ENCODE measurements at places on chromosomes 3 and 15.
A peak's percentile ranks its signal among the peaks of the same experiment; 100 is the strongest.

- DNase-seq: no peak
Observed at GRCh38 chr3:186798239-186798874, 7.9 kb downstream of the RFC4 start.

DNA sequence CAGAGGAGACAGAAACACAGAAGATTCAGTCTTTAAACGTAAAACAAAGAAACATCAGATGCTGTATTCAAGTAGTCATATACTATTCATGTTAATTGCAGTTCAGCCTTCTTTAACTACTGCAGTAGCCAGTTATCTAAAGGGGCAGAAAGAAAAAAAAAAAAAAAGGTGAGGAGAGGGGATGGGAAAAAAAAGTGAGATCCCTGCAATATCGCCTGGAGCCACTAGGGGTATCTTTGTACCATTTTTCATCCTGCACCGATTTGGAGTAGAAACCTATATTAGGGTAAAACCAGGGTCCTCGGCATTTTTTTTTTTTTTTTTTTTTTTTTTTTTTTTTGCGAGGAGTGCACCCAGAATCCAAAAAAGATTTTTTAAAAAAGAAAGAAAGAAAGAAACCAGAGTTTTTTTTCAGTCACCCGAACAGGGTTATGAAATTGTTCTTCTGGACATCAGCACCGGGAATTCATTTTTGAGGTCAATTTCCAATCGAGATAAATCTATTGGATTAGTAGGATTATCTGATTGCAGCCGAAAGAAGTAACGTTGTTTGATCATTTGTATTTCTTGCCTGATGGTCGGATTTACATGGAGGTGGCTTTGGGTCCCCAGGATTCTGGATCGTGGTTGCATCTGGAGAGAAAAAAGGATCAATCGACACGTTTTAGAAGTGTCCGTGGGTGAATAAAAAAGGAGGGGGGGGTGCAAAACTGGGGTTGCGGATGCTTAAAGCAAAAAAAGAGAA lies 186.7 kb downstream of the NLGN1 start:
- DNase-seq: peak; percentile 67

- DNase-seq: no peak
Observed at GRCh38 chr3:134309987-134310700, 59.5 kb upstream of the RYK start.

- DNase-seq: no peak
Observed at GRCh38 chr3:176378789-176379188, 818.5 kb downstream of the TBL1XR1 start.

- peak; percentile 84 for DNase-seq
Observed at GRCh38 chr15:66720206-66721010, 18.4 kb downstream of the SMAD6 start.

DNA sequence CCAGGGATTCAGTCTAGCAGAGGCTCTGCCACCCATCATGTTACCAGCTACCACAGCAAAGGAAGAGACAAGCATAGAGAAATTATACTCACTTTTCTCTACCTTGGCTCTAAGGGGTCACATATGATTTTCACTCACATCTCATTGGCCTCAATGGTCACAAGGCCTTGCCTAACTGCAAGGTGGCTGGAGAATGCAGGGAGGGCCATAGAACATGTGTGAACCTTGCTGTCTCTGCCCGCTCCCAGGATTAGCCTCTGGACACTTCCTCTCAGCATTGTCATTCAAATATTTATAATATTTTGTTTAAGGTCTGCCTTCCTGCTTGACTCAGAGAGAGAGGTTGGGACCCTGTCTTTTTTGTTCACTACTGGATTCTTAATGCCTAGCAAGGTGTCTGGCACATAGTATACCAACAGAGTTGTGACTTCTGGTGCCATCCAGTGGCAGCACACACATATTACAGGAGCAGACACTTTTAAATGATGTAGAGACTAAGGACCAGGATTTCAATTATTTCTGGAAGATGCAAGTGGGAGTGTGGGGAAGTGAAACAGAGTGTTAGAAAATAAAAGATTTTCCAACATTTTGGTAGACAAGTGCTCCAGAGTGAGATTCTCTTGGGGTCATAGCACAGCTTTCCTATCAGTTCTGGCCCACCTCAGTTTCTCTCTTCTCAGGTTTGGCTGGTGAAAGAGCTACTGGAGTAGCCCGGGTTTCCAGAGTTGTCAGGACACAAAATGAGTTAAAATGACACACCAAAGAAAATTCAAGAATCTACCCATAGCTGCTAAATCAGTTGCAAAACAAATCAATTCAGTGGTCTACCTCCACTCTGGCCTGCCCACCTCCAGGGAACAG lies 119.0 kb upstream of the RASGRP1 start:
- DNase-seq: peak; percentile 44

All from astrocyte of the spinal cord (primary cell).